ENCODE measurements at places on chromosomes 4 and X.

GRCh38 chrX:9781941-9782340 lies 4.3 kb upstream of the SHROOM2 start:
- H3K36me3 ChIP-seq, result peaks cover 5% of the 10 kb centered on the region
- H3K4me1 ChIP-seq, result no peaks in the 10 kb centered on the region
- DNase-seq, result no peak
- H3K27ac ChIP-seq, result no peak overlapping the region
- peaks cover 4% of the 10 kb centered on the region for H3K27me3 ChIP-seq
- no peak overlapping the region for H3K4me3 ChIP-seq

DNA sequence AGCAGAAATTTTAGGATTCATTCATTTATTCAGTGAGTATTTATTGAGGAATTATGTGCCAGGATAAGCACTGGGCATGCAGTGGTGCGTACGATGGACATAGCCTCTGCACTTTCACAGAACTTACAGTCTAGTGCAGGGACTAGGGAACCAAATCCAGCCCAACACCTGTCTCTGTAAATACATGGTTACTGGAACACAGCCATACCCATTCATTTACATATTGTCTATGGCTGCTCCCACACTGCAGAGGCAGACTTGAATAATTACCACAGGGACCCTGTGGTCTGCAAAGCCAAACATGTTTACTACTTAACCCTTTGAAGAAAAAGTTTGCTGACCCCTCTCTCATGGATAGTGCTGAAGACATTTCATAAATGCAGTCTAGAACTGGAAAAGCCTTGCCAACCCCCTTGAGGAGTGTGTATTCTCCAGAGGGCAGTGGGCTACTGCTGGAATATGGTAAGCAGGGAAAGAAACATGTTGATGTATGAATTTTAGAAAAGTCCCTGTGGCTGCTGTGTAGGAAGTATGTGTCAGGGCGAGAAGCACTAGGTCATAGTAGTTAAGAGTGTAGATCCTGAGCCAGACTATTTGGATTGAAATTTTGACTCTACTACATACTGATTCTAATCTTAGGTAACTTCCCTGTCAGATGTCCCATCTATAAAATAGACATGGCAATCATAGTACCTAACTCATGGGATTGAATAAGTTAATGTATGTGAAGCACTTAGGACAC lies 75.5 kb downstream of the GALNT7 start:
- peaks cover 21% of the 10 kb centered on the region for H3K4me1 ChIP-seq
- H3K27ac ChIP-seq, result no peak overlapping the region
- H3K36me3 ChIP-seq, result peaks cover 6% of the 10 kb centered on the region

GRCh38 chr4:47839259-47839658 lies 1.4 kb upstream of the CORIN start:
- no peak overlapping the region for H3K27ac ChIP-seq
- DNase-seq, result no peak

DNA sequence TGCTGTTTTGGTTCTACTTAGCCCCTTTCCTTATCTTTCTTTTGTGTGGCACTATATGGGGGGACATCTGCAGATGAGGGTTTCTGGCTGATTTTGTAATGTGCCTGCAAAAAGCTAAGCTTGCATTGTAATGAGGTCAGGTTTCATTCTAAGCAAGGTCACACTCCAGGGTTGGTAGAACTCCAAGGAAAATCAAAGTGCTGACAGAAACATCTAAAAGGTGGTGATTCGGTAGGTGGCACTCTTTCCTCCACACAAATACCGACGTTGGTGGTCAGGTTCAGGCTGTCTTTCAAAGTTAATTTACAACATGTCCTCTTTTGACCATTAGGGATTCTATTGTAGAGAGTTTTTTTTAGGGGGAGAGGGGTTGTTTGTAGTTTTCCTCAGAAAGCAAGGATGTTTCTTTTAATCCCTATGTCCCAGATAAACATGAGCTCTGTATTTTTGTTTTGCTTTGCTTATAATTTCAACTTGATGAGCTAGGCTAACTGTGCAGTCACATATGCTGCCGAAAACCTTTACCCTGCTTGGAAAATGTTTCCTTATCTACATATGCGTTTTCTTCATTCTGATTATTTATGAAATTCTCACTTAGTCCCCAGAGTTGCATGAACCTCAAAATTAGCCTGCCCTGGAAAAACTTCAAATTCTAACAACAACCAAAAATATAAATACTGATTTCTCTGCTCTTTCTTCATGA lies 434.2 kb downstream of the PPARGC1A start:
- peaks cover 11% of the 10 kb centered on the region for H3K4me1 ChIP-seq
- H3K27me3 ChIP-seq, result no peaks in the 10 kb centered on the region
- no peak overlapping the region for H3K27ac ChIP-seq
- H3K4me3 ChIP-seq, result no peak overlapping the region
- no peaks in the 10 kb centered on the region for H3K36me3 ChIP-seq

- no peak overlapping the region for H3K27ac ChIP-seq
- H3K4me3 ChIP-seq, result no peak overlapping the region
- no peaks in the 10 kb centered on the region for H3K27me3 ChIP-seq
- no peaks in the 10 kb centered on the region for H3K4me1 ChIP-seq
- H3K36me3 ChIP-seq, result no peaks in the 10 kb centered on the region
Measured at GRCh38 chr4:174058846-174059245, 224.6 kb downstream of the FBXO8 start.

GRCh38 chrX:66635360-66635759 lies 3.5 kb downstream of the EDA2R start:
- no peak for DNase-seq
- no peak overlapping the region for H3K4me3 ChIP-seq
- H3K4me1 ChIP-seq, result peaks cover 25% of the 10 kb centered on the region

DNA sequence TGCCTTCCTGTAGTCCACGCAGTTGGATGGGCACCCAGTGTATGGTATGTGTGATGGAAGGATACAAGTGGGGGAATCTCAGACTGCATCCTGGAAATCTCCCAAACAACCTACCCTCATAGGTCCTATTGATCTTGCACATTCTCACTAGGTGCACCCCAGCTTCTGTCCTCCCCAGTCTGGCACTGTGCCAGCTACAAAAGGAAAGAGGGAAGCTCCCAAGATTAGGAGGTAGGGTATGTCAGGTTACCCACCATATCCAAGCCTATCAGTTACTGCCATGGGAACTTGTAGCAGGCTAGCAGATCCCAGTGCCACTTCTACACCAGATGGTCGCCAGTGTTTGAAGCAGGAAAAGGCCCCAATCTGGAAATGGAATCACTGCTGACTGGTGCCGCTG lies 11.6 kb downstream of the TBX22 start:
- no peak overlapping the region for H3K27ac ChIP-seq
- no peak for DNase-seq
- peaks cover 18% of the 10 kb centered on the region for H3K4me1 ChIP-seq
- H3K4me3 ChIP-seq, result no peak overlapping the region

DNA sequence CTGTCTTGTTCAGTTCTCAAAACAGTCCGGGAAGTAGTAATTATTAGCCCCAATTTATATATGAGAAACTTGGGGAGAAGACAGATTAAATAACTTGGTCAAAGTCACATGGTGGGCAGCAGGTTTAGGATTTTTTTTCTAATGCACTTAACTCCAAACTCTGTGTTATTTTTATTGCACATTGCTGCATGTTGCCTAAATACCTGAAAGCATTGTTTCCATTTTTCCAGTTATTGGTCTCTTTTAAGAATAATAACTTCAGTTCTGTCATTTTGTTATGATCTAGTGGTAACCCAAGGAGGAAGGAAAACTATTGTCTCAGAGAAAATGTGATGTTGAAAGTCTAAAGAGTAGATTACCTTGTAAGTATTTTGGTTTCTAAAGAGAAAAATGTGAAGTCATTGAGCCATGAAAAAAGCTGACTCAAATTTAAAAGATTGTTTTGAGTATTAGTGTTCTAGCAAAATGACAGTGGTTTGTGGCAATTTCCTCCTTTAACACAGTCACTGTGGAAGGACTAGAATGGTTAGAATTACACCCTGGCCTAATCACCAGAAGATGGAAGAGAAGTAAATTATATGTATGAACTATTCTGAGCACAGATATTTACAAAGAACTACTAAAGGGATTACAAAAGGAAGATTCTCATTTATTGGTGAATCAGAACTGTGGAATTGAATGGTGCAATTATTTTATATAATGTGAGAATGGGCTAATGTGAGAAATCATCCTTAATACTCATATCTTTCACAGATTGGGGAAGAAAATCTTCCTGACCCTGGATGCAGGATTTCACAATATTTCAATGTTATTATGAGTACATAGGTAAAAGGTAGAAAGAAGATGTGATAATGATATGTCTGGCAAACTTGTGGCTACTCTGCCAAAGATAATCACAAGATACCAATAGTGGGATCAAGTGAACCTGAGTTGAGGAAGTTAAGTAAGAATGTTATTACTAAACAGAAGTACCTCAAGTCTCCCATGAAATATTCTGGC lies 21.7 kb upstream of the CXCL8 start:
- no peaks in the 10 kb centered on the region for H3K36me3 ChIP-seq
- H3K4me3 ChIP-seq, result no peak overlapping the region
- H3K4me1 ChIP-seq, result no peaks in the 10 kb centered on the region
- no peak overlapping the region for H3K27ac ChIP-seq
- DNase-seq, result no peak

DNA sequence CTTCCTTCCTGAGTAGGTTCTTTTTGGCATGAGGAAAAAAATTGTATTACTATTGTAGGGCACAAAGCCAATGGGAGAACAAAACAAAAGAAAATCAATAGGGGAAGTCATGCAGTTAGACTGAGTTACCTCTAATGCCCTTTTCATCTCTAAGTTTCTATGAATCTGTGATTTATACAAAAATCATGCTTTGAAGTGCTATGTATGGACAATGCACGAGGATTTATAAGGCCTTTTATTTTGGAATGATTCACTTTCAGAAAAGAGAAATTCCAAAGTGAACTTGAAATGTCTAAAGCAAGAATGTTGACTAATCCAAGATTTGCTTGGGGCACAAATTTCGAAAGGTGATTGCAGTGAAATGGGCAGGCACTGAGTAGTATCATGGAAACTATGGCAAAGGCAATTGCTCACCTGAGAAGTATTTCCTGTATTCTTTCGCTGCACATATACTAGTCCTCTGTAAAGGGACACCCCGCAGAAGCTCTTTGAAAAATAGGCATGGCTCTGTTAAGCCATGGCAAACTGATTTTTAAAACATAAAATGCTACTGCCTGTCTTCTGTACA lies 52.8 kb downstream of the ADGRG4 start:
- DNase-seq, result no peak
- H3K27ac ChIP-seq, result no peak overlapping the region
- no peak overlapping the region for H3K4me3 ChIP-seq
- H3K27me3 ChIP-seq, result peaks cover 4% of the 10 kb centered on the region
- no peaks in the 10 kb centered on the region for H3K4me1 ChIP-seq
- H3K36me3 ChIP-seq, result no peaks in the 10 kb centered on the region

GRCh38 chr4:38526412-38526811 lies 137.6 kb upstream of the KLF3 start:
- peaks cover 3% of the 10 kb centered on the region for H3K27me3 ChIP-seq
- peaks cover 18% of the 10 kb centered on the region for H3K4me1 ChIP-seq
- H3K4me3 ChIP-seq, result no peak overlapping the region
- H3K27ac ChIP-seq, result no peak overlapping the region
- no peaks in the 10 kb centered on the region for H3K36me3 ChIP-seq
- no peak for DNase-seq

GRCh38 chrX:97358941-97359340 lies 475.2 kb downstream of the RPA4 start:
- no peaks in the 10 kb centered on the region for H3K27me3 ChIP-seq
- peaks cover 15% of the 10 kb centered on the region for H3K4me1 ChIP-seq
- DNase-seq, result no peak
- H3K27ac ChIP-seq, result no peak overlapping the region
- H3K36me3 ChIP-seq, result no peaks in the 10 kb centered on the region

DNA sequence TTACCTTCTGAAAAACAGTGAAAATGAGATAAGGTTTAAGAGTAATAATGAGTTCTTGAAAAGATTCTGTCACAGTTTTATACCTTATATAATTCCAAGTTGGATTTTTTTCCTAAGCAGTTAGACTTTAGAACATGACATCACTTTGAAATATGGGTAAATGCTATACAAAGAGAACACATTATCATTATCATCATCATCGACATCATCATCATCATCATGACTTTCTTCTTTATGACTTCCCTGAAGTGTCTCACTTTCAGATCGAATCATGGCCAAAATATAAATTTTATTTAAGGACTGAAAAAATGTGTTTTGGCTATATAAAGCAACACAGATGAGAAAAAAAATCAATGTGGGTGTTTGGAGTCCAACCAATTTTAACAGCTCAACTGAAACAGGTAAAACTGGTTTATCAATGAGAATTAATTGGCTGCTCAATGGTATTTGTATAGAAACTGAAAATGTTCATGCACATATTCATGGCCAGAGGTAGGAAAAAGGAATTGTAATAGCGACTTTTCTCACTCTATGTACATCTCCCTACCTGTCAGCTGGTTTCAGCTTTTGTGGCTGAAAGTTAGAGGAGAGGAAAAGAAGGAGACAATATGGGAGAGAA lies 243.1 kb upstream of the GPC4 start:
- H3K27me3 ChIP-seq, result peaks cover 3% of the 10 kb centered on the region
- H3K36me3 ChIP-seq, result peaks cover 26% of the 10 kb centered on the region
- peaks cover 38% of the 10 kb centered on the region for H3K4me1 ChIP-seq

- peaks cover 39% of the 10 kb centered on the region for H3K36me3 ChIP-seq
- H3K27me3 ChIP-seq, result no peaks in the 10 kb centered on the region
- DNase-seq, result no peak
- H3K4me1 ChIP-seq, result no peaks in the 10 kb centered on the region
- H3K4me3 ChIP-seq, result no peak overlapping the region
Measured at GRCh38 chrX:24902806-24903205, 113.0 kb downstream of the ARX start.

DNA sequence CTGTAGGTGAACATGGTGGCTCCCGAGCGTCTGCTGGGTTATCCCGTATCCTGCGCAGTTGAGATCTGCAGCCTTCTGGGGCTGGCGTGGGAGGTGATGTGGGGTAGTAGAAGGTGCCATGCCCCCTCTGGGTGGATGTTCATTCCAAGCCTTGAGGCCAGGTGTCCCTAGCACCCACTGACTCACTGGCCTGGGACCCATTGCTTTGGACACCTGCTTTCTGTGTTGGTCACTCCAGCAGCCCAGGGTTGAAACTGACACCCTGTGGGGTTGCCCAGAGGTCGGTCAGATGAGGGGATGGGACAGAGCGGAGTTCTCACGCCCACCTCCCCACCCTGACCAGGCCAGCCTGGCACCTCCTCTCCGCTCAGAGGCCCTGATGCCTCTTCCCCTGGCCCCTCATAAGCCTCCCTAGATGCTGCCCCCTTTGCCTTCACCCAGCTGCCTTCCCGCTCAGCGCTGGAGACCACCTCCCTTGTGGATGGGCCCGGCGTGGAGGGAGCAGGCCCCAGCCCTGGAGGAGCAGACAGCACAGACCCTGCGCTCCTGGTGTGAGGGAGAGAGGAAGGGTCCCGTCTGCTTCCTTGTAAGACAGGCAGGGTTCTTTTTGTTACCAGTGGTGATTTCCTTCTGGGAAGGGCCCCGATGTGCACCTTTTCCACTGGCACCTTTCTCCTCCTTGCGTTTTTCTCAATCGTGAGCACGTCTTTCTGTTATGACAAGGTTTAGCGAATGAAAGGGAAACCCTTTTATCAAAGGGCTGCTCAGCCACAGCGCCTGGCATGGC lies 2.0 kb downstream of the DOK7 start:
- no peak overlapping the region for H3K4me3 ChIP-seq
- no peaks in the 10 kb centered on the region for H3K36me3 ChIP-seq
- H3K4me1 ChIP-seq, result peaks cover 36% of the 10 kb centered on the region
- no peak for DNase-seq
- H3K27ac ChIP-seq, result no peak overlapping the region
